Amygdala (tissue), 56 donors: ENCODE measurements at places on chromosomes 5 and 9.

GRCh38 chr9:120830151-120830550 is 12.6 kb downstream of the PSMD5 start:
- DNase-seq: no peak

- no peak for DNase-seq
Observed at GRCh38 chr9:101677861-101678260, 60.6 kb downstream of the GRIN3A start.

- no peak for DNase-seq
Observed at GRCh38 chr9:103798620-103799019, 295.5 kb upstream of the SMC2 start.

DNA sequence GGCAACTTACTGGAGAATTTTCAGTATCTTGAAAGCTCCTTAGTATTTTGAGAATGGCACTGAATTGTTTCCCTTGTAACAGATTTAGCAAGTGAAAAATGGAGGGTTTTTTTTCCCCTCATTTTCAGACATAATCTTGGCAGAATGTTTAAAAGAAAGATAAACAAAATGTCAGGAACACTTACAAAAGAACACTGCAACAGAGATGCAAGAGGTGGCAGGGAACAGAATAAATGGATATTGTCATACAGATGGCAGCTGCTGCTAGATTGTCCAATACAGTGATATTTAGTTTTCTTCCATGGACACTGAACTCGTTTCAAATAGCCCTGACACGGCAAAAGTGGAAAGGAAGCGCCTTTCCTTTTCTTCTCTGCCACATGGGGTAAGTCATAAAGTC is 76.9 kb upstream of the ZNF608 start:
- no peak for DNase-seq

GRCh38 chr9:117188394-117188793 is 226.5 kb downstream of the ASTN2 start:
- DNase-seq: no peak
